Hair follicular keratinocyte (primary cell): ENCODE measurements at places on chromosomes 12 and 14. TPM values are rescaled to one million over a fixed set of nuclear protein-coding genes. Genes with fewer than 3 reads are reported as not detected.

BEST3 gene
- not detected in 2 replicates for total RNA-seq

KRT1 gene
- total RNA-seq, result 2.3 TPM in 1 of 2 replicates, not detected in the other

OR4E2 gene
- total RNA-seq, result not detected in 2 replicates

PMCH gene
- total RNA-seq, result not detected in 2 replicates

RND1 gene
- 0.16 TPM in 1 of 2 replicates, not detected in the other for total RNA-seq

TGM1 gene
- total RNA-seq, result 10.5 and 19.3 TPM in 2 replicates

BTBD6 gene
- total RNA-seq, result 56.4 and 58.4 TPM in 2 replicates

C12orf54 gene
- 2.5 and 3.7 TPM in 2 replicates for total RNA-seq

PSMB5 gene
- 250 and 359 TPM in 2 replicates for total RNA-seq

TCL1B gene
- total RNA-seq, result not detected in 2 replicates

GLT1D1 gene
- not detected in 2 replicates for total RNA-seq

KERA gene
- total RNA-seq, result not detected in 2 replicates

OGFOD2 gene
- 7.0 and 15.6 TPM in 2 replicates for total RNA-seq

OR8S1 gene
- not detected in 2 replicates for total RNA-seq

CDKN3 gene
- 31.3 and 95.1 TPM in 2 replicates for total RNA-seq

DHRS2 gene
- 0.31 TPM in 1 of 2 replicates, not detected in the other for total RNA-seq

CCNT1 gene
- 14.0 and 20.3 TPM in 2 replicates for total RNA-seq

TRIM9 gene
- 0.16 and 0.30 TPM in 2 replicates for total RNA-seq

GLI1 gene
- 0.57 and 3.4 TPM in 2 replicates for total RNA-seq

MRPL52 gene
- total RNA-seq, result 135 and 193 TPM in 2 replicates

CFAP251 gene
- total RNA-seq, result 62.5 and 81.1 TPM in 2 replicates

PRKD1 gene
- total RNA-seq, result 0.53 TPM in 1 of 2 replicates, not detected in the other

CMA1 gene
- total RNA-seq, result not detected in 2 replicates

NFATC4 gene
- total RNA-seq, result 2.9 and 7.1 TPM in 2 replicates

KRT78 gene
- total RNA-seq, result 0.04 and 0.16 TPM in 2 replicates

ADAM21 gene
- total RNA-seq, result 0.30 and 0.55 TPM in 2 replicates

FAM222A gene
- total RNA-seq, result 0.72 TPM in 1 of 2 replicates, not detected in the other

NID2 gene
- total RNA-seq, result 0.23 and 1.6 TPM in 2 replicates

PIGH gene
- total RNA-seq, result 16.0 and 33.7 TPM in 2 replicates

TAS2R46 gene
- total RNA-seq, result not detected in 2 replicates

DUSP6 gene
- 247 and 409 TPM in 2 replicates for total RNA-seq

TAS2R8 gene
- total RNA-seq, result not detected in 2 replicates

ST8SIA1 gene
- total RNA-seq, result 2.1 and 4.7 TPM in 2 replicates

NR1H4 gene
- total RNA-seq, result not detected in 2 replicates

RNF34 gene
- total RNA-seq, result 30.3 and 30.9 TPM in 2 replicates

ZC2HC1C gene
- total RNA-seq, result 0.57 TPM in 1 of 2 replicates, not detected in the other

SLC17A8 gene
- not detected in 2 replicates for total RNA-seq

MTA1 gene
- 46.4 and 46.8 TPM in 2 replicates for total RNA-seq

IL31 gene
- total RNA-seq, result not detected in 2 replicates

LRTM2 gene
- total RNA-seq, result not detected in 2 replicates

EPS8 gene
- total RNA-seq, result 7.1 and 7.8 TPM in 2 replicates

NPFF gene
- total RNA-seq, result not detected in 2 replicates

CISTR gene
- not detected in 2 replicates for total RNA-seq

SMCO2 gene
- 0.31 TPM in 1 of 2 replicates, not detected in the other for total RNA-seq

TBC1D30 gene
- 0.30 and 0.39 TPM in 2 replicates for total RNA-seq

CCDC91 gene
- total RNA-seq, result 21.8 and 22.8 TPM in 2 replicates

LYZ gene
- not detected in 2 replicates for total RNA-seq

PHLDA1 gene
- 184 and 321 TPM in 2 replicates for total RNA-seq

HAL gene
- 0.08 and 0.27 TPM in 2 replicates for total RNA-seq

SERPINA12 gene
- total RNA-seq, result not detected in 2 replicates

ZNF664 gene
- total RNA-seq, result 22.7 and 27.3 TPM in 2 replicates

LEMD3 gene
- total RNA-seq, result 15.1 and 24.8 TPM in 2 replicates

SDS gene
- total RNA-seq, result not detected in 2 replicates

GPR84 gene
- total RNA-seq, result 0.23 TPM in 1 of 2 replicates, not detected in the other

MMP19 gene
- 3.8 and 8.1 TPM in 2 replicates for total RNA-seq
